H1 (cell line): ENCODE measurements at places on chromosomes 1 and 21.

DNA sequence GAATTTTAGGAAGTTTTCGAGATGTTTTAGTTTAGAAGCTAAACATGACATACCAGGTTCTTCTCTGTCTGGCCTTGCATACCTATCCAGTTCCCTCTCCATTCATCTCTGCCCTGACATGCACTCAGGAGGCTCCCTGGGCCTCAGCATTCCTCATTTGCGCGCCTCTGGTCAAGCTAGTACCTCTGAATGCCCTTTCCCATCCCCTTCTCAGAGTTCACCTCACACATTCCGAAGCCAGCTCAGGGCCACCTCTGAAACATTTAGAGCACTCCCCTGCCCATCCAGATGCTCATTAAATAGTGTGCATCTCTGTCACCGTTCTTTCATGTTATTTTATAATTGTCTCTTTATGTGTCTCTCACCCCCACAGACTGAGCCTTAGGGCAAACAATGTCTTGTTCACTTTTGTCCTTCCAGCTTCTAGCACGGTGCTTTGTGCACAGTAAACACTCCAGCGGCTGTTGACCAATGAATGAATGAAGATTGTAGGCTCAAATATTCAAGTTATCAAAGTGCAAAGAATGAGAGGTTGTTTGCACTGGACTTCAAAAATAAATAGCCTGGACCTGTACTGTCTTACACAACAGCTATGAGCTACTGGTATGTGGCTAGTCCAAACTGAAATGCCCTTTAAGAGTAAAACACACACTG, 1.2 kb upstream of the DHCR24 start:
- no peak for DNase-seq

- no peak for DNase-seq
Measured at GRCh38 chr1:201336711-201337450, 40.6 kb downstream of the TNNT2 start.

DNA sequence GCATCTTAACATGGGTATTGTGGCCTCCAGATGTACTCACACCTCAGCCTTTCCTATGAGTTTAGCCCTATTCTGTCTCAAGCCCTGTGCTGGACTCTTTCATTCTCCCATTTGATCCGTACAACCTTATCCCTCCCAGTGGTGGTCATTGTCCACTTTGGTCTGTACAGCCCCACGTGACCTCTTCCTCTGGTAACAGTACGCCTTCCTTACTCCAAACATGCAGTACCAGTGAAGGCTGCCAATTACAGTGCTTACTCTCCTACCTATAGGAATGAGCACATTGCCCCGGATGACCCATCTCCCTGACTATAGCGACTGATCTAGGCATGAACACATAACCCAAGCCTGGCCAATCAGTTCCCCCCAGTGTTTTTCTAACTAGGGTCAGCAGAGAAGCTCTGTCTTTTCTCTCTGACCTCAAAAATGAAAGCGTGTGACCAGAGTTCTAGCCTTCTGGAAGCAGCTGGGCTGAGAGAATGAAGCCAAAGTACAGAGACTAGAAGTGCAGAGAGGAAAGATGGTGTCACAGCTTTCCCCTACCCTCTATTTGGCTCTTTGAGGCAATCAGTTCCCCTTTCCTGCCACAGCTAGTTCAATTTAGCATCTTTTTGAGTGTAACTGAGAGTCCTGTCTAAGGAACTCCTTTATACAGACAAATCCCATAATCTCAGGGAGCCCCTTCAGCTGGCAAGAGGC, 9.9 kb upstream of the QSOX1 start:
- DNase-seq, result no peak

DNA sequence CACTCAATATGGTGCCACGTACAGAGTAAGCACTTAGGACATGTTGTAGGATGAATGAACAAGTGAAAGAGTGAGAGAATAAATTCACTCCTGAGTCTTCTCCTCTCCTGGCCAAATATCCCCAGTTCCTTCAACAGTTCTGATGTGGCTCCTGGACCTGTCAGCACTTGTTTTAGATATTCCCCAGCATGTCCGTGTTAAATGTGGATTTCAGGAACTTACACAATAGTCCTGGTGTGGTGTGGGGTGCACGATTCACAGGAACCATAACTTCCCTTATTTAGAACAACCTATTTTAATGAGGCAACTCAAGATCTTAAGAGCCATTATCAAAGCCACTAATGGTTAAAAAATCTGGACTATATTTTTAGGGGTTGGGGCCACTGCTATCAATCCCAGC, 39.0 kb upstream of the MYSM1 start:
- DNase-seq, result no peak

- DNase-seq, result no peak
Measured at GRCh38 chr1:182415789-182416188, 15.3 kb upstream of the TEDDM1 start.

DNA sequence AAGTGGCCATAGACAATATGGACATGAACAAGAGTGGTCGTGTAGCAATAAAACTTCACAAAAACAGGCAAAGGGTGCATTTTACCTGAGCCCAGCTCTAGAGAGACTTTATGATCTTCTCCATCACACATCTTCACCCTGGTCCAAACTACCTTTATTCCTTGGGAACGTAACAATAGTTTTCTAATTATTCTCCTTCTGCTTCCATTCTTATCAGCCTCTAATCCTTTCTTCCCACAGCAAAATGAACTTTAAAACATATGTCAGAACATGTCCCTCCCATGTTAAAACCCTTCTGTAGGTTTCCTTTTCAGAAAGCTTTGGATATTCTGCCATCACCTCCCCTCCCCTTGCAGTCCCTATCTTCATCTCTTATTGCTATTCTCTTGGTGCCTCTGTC, 395.2 kb upstream of the PLXNA2 start:
- no peak for DNase-seq

DNA sequence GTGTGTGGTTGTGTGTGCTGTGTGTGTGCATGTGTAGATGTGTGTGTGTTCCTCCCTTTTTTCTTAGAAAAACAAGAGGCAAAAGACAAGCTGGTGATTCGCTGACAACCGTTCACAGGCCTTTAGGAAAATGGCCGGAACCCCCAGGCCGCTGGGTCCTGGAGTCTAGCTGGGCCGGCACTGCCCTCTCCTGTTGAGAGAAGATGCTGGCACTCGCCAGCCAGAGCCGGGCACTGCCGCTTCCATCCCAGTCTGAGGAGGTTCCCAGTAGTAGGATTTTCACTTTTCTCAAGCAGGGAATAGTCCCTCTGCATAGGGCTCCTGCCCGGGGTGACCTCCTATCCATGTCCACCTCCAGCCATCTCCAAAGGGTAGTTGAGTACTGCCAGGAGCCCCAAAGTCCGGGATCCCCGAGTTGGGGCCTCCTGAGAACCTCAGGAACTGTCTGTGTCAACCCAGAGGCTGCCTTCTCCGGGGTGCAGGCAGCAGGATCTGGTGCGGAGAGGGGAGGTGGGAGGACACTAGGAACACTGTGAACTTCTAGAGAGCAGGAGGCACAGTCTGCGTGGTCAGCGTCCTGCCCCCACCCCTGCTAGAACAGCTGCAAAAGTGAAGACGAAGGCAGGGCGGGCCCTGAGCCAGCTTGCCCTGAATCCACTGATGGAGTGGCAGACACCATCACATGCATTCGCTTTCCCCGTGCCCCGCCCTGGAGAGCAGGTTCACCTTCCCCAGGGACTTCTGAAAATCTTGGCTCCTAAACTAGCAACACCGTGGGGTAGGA, 44.1 kb upstream of the ARHGEF16 start:
- no peak for DNase-seq

DNA sequence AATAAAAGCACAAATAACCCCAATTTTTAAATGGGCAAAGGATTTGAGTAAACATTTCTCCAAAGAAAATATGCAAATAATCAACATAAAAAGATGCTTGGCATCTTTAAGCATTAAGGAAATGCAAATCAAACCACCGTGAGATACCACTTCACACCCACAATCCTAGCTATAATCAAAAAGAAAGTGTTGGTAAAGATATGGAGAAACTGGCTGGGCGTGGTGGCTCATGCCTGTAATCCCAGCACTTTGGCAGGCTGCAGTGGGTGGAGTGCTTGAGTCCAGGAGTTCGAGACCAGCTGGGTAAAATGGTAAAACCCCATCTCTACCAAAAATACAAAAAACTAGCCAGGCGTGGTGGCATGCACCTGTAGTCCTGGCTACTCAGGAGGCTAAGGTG, 16.9 kb downstream of the ARHGEF11 start:
- no peak for DNase-seq

DNA sequence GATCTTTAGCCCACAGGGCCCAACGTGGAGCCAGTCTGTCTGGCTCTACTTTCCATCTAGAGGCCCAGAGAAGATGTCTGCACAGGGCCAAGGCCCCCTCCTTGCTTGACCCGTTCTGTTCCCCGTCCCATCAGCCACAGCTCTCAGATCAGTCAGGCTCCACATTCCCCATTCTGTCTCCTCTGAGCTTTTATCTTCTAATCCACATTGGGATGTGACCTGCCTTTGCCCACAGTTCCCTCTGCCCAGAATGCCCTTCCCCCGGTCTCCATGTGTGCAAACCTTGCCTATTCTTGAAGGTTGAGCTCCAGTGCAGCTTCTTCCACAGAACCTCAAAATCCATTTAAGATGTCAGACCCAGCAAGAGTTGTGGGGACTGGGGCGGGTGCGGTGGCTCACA, 53.3 kb upstream of the WASF2 start:
- DNase-seq, result no peak

DNA sequence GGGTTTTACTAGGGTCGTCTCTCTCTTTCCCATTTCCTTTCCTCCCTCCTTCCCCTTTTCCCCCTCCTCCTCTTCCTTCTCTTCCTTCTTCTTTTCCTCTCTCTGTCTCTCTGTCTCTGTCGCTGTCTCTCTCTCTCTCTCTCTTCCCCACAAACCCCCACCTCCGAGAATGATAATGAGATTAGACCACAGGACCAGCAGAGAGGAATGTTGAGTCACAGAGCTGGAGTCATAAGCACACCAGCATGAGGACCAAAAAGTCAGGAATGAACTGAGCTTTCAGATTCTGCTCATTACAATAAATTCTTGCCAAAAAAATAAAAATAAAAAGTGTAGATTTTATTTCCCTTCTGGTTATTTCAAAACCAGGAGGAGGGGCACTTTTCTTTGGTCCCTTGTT, 377.4 kb downstream of the LTN1 start:
- no peak for DNase-seq

DNA sequence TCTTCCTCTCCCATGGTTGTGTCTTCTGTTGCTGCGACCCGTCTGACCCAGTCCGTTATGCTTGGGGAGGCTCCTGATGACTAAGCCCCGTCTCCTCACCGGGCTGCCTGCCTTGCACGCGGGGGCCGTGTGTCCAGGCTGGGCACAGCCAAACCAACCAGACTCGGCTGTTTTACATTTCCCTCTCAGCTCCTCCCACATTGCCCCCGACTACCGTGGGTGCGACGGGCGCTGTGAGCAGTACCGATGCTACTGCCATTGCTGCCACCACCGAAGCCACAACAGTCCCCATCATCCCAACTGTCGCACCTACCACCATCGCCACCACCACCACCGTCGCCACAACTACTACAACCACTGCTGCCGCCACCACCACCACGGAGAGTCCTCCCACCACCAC, 46.0 kb upstream of the CNTN2 start:
- no peak for DNase-seq

GRCh38 chr1:77290576-77290975, 8.8 kb downstream of the AK5 start:
- DNase-seq, result no peak

- DNase-seq, result no peak
Measured at GRCh38 chr21:16841975-16842695, 670.7 kb upstream of the CXADR start.

DNA sequence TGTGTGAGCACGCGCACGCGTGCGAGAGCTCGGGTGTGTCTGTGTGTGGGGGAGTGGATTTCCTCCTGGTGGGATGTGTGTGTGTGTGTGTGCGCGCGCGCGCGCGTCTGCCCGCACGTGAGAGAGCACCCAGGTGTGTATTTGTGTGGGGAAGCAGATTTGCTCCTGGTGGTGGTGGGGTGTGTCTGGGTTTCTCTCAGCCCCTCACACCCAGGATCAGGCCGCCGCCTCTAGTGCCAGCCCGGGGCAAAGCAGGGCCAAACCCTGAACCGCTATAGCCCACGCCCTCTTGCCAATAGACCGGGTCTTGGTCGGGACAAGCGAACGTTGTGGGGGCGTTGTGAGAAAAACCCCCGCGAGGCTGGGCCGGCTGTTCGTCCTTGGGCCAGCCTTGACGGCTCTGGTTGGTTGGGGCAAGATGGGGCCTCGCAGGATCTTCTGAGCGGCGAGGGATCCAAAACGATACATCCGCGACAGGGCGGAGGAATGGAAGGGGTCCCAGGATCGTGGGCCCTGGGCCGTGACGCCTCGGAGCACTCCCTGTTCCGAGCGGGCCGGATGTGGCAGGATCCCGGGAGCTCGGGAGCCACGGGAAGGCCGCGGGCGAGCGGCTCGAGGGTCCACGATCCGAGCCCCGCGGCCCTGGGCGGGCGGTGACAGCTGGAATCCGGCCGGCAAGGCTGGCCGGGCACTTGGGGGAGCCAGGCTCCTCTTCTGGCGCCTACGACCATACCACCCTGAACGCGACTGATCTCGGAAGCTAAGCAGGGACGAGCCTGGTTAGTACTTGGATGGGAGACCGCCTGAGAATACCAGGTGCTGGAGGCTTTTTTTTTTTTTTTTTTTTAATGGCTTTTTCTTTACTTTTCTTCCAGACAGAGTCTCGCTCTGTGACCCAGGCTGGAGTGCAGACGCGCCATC, 68.2 kb downstream of the RNF187 start:
- DNase-seq, result peak; percentile 49

DNA sequence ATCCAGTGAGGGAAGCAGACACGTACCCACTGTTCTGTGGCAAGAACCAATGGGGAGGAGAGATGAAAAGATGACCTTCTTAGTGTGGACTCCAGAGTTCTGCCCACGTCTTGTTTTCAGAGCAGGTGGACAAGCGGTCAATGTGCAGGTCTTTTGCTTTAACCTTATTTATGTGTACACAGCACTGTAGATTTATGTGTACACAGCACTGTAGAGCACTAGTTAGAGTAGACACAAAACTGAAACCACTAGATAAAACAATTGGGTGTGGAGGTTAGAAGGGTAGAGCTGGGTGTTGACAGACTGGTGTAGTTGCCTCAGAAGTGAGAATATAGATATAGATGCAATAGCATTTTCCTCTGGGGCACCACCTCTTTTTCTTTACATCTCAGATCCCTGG, 150.0 kb downstream of the MAGI3 start:
- DNase-seq, result no peak

- DNase-seq, result no peak
Measured at GRCh38 chr21:26719750-26720149, 125.5 kb downstream of the ADAMTS1 start.

DNA sequence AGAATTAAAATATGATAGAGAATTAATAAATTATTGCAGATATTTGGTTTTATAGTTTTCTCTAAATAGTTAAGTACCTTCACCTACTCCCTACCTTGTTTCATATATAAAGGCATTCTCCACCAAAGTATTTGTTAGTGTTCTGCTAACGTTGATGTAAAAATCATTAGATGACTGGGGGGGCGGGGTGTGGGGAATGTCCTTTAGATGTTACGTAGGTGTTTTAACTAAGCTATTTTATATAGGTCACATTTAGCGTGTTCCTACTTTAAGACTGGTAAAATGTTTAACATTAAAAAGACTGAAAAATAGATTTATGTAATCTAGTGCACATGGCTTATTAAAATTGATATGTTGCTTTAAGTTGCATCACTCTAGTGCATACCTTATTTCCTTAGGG, 48.6 kb downstream of the PTPRC start:
- no peak for DNase-seq
